ENCODE measurements at places on chromosomes 5 and 9. TPM values are rescaled to one million over a fixed set of nuclear protein-coding genes. Genes with fewer than 3 reads are reported as not detected.
A peak's percentile ranks its signal among the peaks of the same experiment; 100 is the strongest.

GRCh38 chr9:72460342-72461312 is 60.8 kb upstream of the TMC1 start:
- no peak for DNase-seq

- peak; percentile 58 for DNase-seq
These were observed 456.2 kb downstream of the RASEF start for GRCh38 chr9:82606492-82607382.

GRCh38 chr9:94212531-94212930 is 46.6 kb upstream of the ZNF169 start:
- DNase-seq = no peak

DNA sequence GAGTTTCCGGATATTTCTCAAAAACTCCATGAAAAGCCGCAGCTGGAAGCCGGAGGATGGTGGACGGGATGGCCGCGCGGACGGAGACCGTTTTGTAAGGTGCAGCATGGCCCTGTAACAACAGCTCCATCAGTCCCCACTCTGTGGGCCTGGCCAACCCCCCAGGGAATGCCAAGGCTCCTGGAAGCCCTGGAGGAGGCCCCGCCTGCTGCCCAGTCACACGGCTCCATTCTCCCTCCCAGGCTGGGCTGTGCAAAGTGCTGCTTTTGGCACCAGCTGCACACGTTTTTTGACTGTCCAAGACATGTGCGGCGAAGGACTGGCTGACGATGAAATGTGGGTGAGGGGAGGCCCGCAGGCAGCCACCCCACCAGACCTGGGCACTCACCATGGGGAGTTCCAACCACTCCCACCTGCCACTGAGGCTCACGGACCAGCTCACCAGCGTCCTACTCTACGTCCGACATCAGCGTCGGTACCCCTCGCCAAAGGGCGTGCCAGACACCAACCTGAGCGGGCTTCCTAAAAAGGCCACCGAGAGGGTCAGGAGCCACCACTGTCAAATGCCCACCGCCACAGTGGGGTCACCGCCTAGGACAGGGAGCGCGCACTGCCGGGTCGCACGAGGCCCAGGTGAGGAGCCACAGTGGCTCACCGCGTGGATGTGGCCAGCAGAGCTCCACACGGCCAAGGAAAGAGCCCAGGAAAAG is 27.3 kb downstream of the PNPLA7 start:
- DNase-seq = no peak

GRCh38 chr9:110975969-110976368 is 62.3 kb downstream of the LPAR1 start:
- DNase-seq = no peak

Gene SMAD5
- total RNA-seq = 22.8 TPM

DNA sequence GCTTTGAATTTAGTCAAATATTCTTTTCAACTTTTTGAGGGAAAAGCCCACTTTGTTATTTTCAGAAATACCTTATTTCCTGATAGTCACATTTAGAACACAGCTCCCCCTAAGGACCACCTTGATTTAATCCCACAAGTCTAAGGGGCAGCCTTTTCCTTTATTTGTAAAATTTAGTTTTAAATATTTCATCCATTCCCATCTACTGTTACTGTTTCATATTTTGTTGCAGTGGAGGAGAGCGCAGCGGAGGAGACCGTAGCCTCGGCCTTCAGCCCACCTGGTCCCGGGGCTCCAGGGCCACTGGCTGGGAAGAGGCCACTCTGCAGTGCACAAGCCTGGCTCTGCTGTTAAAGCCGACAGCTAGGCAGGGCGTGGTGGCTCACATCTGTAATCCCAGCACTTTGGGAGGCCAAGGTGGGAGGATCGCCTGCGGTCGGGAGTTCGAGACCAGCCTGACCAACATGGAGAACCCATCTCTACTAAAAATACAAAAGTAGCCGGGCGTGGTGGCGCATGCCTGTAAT is 19.6 kb downstream of the LPCAT1 start:
- DNase-seq = no peak

DNA sequence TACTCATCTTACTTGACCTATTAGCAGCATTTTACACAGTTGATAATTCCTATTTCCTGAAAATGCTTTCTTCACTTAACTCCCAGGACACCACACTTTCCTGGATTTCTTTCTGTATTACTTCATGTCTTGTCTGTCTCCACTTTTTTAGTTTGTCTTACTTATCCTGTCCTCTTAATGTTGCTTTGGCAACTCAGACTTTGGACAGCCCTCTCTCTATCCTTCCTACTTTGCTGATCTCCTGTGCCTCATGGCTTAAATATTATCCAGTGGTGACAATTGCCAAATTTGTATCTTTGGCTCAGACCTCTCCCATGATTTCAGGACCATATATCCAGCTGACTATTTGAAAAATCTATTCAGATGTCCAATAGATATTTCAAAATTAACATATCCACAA is 39.8 kb upstream of the NUDT12 start:
- peak; percentile 54 for DNase-seq

- no peak for DNase-seq
These were observed 125.4 kb downstream of the ATPSCKMT start for GRCh38 chr5:10124287-10124686.

DNA sequence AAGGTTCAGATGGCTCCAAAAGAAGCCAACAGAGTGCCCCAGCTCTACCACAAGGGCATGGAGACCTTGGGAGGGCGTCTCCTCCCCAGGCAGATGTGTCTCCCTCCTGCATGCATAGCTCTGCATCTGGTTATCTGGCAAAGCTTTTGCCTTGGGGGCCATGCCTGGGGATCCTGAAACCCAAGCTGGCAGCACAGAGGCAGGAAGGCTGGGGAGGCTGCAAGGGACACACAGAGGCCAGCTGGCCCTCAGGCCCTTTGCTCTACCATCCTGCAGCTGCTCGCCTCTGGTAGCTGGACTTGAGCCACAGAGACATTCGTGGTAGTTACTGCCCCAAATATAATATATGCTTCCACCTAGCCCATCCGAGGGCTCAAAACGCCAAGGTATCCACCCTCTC is 3.9 kb downstream of the SEPTIN8 start:
- no peak for DNase-seq

DNA sequence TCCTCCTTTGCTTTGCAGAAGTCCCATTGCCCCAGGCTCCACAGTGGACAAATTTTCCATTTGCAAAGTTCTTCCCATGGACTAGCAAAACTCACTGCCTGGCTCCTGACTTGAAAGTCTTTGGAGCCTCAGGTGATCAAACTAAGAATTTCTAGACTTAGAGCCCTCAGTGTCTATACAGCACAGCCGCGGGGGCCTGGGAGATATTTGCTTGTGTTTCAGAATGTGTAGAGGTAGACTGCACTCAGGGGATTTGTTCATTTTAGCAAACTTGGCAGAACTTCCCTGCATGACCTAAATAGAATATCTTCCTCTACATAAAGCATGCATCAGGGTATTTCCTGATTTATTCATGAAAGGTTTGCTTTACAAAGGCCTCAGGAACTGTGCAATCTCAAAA is 384.2 kb upstream of the ZNF462 start:
- DNase-seq = no peak

Data from left lobe of liver (tissue), 2 donors.